ENCODE measurements at places on chromosomes 12 and 14.

DNA sequence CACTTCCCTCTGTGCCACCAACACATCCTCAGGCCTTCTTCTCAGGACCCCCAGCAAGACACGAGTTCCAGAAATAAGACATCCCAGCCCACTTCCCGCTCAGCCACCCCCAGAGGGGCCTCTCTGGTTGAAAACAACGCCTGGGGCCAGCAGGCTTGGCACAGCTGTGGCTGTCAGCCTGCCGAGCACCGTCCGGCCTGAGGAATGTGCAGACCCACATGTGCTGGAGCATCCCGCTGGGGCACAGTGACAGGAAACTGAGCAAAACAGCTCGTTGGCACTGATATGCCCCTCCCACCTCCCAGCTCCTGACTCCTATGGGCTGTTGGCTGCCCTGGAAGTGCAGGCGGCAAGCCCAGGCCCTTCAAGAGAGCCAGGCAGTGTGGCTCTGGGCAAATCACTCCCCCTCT is 1.4 kb downstream of the SYNE3 start:
- DNase-seq: no peak

- DNase-seq: no peak
Measured at GRCh38 chr14:104682107-104682593, 7.3 kb upstream of the INF2 start.

- DNase-seq: no peak
Measured at GRCh38 chr14:86038387-86039042, 508.6 kb downstream of the FLRT2 start.

DNA sequence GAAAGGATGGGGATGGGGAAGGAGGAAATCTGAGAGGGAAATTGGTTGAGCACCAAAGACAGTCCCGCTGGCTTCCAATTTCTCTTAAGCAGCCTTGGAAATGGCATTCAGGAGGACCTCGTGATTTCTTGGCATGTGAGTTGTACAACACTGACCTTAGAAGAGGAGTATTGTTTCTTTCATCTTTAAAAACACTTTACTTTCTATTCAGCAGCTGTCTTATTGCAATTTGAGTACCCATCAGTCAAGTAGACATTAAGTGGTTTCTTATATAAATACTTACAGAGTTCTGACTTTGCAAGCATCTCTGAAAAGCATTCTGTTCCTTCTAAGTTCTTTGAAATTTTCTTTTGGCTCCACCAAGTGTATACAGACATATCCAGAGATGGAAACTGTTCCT is 83.2 kb downstream of the LMNTD1 start:
- no peak for DNase-seq

GRCh38 chr12:56724972-56725722 is at the start of gene NACA:
NACA (minus strand) TSS chr12:56725299; CDS start chr12:56724521, 778 bp downstream.
- DNase-seq: peak; percentile 92

GRCh38 chr14:66140213-66140918 is 345.8 kb upstream of the CCDC196 start:
- DNase-seq: no peak

DNA sequence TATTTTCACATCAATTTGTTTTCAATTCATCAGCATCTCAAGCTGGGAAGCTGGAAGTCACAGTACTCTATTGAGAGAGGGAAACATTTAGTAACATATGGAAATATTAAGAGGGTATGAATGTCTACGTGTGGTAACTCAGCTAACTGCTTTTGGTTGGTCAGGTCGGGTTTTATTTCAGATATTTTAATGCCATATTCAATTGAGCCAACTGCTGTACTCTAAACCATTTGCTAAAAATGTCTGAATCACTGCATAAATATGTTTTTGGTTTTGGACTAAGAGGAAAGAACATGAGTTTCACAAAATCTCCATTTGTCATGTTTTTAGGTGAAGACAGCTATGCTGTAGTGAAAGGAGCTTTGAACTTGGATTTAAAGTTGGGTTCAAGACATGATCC is 18.9 kb upstream of the PPFIBP1 start:
- no peak for DNase-seq

DNA sequence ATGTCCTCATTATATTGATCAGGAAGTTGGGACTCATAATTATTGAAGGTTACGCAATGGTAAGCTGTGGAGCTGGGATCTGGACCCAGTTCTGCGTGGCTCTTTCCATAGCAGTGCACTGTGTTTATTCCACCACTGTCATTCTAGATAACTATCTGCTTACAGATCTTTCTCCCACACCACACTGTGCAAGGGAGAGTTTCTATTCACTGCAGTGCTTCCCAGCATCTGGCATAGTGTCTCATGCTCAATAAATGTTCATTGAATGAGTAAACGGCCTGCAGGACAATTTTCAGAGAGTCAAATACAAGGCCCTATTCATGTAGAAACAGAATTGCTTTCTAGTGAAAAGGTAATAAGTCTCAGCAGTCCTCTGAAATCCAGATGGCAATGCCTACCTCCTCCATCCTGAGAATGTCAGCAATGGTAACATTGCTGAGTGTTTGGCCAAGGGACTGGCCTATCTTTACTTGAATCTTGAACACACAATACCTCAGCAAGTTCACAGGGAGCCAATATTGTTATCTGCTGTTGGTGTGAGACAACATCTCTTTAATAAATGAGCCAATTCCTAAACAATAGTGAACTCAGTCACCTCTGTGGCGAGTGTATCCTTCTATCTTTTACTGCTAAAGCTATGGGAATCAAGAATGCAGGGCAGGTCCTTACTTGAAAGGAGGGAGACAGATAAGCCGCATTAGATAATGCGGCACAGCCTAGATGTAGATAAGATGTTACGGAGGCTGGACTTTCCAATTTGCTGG is 332.4 kb upstream of the PRICKLE1 start:
- DNase-seq: no peak

DNA sequence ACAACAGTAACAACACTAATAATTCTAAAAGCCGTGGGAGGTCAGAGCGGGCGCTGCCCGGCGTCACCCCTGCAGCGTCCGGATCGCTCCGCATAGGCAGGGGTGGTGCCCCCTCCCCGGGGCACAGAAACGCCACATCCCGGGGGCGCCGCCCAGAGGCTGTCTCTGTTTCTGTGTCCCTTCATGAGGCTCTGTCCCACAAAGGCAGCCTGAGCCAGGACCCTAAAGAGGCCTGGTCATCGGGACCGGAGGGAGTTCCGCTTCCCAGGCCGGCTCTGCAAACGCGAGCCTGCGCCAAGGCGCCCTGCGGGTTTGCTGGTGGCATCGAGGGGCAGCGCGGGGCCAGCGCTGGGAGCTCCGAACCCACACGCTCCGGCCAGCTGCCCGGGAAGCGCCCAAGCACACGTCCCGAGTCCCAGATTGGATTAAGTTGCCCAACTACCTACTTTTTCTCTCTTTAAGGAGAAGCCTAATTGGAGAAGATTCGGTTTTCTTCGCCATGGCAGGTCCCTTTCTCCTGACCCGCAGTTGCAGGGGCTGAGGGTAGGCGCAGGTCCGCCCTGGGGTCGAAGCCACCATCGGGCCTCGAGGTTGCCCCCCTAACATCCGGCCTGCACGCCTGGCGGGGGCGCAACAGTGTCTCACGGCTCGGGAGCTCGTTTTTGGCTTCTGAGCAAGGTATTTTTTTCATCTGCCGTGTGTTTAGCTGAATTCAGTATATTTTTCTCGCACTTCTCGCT is 421.7 kb downstream of the VRK1 start:
- peak; percentile 15 for DNase-seq

DNA sequence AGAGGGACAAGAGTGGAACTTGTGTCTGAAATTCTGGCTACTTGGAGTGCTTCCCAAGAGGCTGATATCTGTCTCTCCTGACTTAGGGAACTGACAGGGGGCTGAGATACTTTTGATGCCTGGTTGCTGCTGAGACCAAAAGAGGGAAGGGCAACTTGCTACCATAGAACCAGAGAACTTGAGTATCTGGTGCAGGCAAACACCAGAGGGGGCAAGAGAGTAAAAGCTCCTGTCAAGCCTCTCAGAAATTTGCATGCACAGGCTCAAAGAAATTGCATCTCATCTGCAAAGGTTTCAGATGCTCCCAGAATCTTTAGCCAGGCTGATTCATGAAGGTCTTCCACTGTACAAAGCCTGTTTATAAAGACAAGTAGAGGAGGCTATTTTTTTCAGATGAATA is 391.3 kb upstream of the FOXG1 start:
- DNase-seq: no peak

GRCh38 chr14:94079891-94080620 is 946 bp downstream of the DDX24 start:
- DNase-seq: no peak
